Tibial nerve (tissue), 4 donors: ENCODE measurements at places on chromosomes 2 and 18. TPM values are rescaled to one million over a fixed set of nuclear protein-coding genes. Genes with fewer than 3 reads are reported as not detected.

GRCh38 chr2:175571078-175571653, 389.7 kb upstream of the ATP5MC3 start:
- no peak overlapping the region for H3K27ac ChIP-seq
- DNase-seq, result no peak
- H3K27me3 ChIP-seq, result no peaks in the 10 kb centered on the region
- no peaks in the 10 kb centered on the region for H3K36me3 ChIP-seq

- H3K27me3 ChIP-seq, result no peaks in the 10 kb centered on the region
- H3K4me3 ChIP-seq, result no peak overlapping the region
- H3K4me1 ChIP-seq, result no peaks in the 10 kb centered on the region
Observed at GRCh38 chr2:58620093-58620492, 379.0 kb upstream of the FANCL start.

DNA sequence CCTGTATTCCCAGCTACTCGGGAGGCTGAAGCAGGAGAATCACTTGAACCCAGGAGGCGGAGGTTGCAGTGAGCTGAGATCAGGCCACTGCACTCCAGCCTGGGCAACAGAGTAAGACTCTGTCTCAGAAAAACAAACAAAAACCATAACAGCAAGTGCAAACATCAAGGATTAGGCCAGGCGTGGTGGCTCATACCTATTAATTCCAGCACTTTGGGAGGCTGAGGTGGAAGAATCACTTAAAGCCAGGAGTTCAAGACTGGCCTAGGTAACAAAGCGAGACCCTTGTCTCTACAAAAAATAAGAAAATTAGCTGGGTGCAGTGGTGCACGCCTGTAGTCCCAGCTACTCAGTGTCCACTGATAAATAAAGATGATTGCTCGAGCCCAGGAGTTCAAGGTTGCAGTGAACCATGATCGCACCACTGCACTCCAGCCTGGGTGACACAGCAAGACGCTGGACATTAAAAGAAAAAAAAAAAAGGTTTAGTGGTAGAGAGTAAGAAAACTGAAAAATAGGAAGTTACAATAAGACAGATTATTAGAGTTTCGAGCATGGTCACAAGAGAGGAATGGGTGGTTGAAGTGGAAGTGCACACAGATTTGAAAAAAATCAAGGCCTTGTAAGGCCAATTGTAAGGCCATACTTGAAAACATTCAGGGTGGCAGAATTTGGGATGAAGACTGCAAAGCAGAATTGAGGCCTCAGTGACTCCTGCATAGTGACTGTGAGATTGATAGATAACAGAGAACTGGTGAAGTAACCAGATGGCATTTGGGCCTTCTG, 6.4 kb upstream of the KCMF1 start:
- peaks cover 43% of the 10 kb centered on the region for H3K4me1 ChIP-seq
- H3K27ac ChIP-seq, result peak overlapping the region; percentile 75
- no peak for DNase-seq
- no peaks in the 10 kb centered on the region for H3K27me3 ChIP-seq

DNA sequence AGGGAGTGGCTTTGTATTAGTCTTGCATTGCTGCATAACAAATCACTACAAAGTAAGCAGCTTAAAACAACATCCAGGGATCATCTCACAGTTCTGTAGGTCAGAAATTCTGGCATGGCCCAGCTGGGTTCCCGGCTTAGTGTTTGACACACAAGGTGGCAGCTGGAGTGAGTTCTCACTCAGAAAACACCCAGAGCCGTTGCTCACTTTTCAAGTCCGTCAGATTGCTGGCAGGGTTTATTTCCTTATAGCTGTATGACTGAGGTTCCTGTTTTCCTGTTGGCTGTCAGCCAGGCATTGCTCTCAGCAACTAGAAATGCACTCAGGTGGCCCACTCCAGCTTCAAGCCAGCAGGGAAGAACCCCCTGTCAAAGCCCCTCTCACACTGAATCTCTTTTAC, 324.1 kb downstream of the CCDC178 start:
- no peak overlapping the region for H3K27ac ChIP-seq
- H3K4me1 ChIP-seq, result no peaks in the 10 kb centered on the region
- H3K4me3 ChIP-seq, result no peak overlapping the region
- no peaks in the 10 kb centered on the region for H3K27me3 ChIP-seq

DNA sequence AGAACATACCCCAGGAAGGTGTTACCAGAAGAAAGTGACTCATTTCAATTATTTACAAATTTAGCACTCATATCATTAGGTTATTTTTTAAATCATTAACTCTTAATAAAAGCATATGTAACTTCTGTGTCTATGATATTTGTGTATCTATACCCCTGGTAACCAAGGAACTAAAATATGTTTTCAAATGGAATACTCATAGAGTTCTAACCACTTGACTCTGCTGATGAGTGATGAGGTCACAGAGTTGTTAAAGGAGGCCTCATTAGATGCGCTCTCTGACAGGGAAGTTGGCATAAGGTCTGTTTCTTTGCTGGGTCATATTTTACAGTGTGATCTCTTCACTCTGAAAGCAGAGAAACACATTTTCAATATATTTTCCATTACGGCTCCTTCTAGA, 73.4 kb downstream of the CCDC150 start:
- H3K27me3 ChIP-seq, result no peaks in the 10 kb centered on the region
- H3K4me3 ChIP-seq, result no peak overlapping the region
- no peaks in the 10 kb centered on the region for H3K4me1 ChIP-seq
- H3K27ac ChIP-seq, result no peak overlapping the region

DNA sequence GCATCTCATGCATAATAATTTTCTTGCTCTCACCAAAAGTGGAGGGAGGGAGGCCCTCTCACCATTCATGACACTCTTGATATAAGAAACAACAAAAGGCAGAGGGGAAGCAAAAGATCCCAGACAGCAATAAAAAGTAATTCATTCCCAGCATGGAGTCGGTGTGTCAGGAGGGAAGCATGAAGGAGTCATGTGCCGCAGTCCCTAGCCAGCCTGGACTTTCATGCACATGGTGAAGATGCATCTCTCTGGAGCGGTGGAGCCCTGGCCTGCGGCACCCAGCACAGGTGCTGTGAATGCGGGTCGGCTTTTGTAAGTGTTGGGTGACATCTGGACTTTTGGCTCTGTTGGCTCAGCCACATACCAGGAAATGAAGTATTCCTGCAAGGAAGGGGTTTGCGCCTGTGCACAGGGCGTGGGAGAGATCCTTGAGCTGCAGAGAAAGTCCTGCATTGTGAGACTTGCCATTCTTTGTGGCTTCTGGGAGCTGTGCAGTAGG, 119.4 kb downstream of the COPS8 start:
- H3K27me3 ChIP-seq, result no peaks in the 10 kb centered on the region
- H3K27ac ChIP-seq, result no peak overlapping the region
- H3K4me3 ChIP-seq, result no peak overlapping the region
- H3K4me1 ChIP-seq, result no peaks in the 10 kb centered on the region
- no peaks in the 10 kb centered on the region for H3K36me3 ChIP-seq

GRCh38 chr2:119261493-119262225, 38.0 kb downstream of the STEAP3 start:
- no peaks in the 10 kb centered on the region for H3K27me3 ChIP-seq
- no peak for DNase-seq
- no peak overlapping the region for H3K4me3 ChIP-seq
- peaks cover 10% of the 10 kb centered on the region for H3K4me1 ChIP-seq
- H3K36me3 ChIP-seq, result no peaks in the 10 kb centered on the region

DNA sequence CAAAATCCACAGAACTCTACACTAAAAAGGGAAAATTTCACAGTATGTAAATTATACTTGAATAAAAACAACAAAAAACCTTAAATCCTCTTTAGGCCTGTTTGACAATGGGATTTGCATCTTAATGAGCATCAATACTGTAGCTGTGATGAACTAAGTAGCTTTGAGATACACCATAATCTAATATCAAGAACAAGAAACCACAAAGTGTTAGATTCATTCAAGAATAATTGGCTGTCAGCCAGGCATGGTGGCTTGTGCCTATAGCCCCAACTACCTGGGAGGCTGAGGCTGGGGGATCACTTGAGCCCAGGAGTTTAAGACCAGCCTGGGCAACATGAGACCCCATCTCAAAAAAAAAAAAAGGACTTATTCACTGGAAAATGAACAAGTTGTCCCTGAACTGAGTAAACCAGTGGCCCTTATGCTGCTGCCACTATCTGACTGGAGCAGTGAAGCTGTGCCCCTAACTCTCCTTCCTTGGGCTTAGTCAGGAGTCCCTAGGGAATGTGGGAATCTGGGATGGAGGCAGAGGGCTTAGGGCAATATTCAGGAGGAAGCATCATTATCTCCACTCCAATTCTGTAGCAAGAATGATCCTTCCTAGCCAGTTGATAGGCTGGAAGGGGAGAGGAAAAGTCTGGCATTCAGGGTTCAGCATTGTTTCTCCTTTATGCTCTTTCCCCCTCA, 88.5 kb downstream of the PRKCE start:
- H3K27me3 ChIP-seq, result no peaks in the 10 kb centered on the region
- no peak overlapping the region for H3K4me3 ChIP-seq
- H3K4me1 ChIP-seq, result peaks cover 50% of the 10 kb centered on the region
- DNase-seq, result no peak

GRCh38 chr2:85077859-85078419, 55.3 kb upstream of the TCF7L1 start:
- no peak for DNase-seq
- H3K4me3 ChIP-seq, result no peak overlapping the region
- no peak overlapping the region for H3K27ac ChIP-seq

- peak within 1 kb of the TSS; percentile 90 for H3K27ac ChIP-seq
- no peaks in the 10 kb centered on the region for H3K36me3 ChIP-seq
- H3K4me3 ChIP-seq, result peak within 1 kb of the TSS; percentile 77
- no peaks in the 10 kb centered on the region for H3K27me3 ChIP-seq
- peaks cover 46% of the 10 kb centered on the region for H3K4me1 ChIP-seq
Observed at GRCh38 chr2:95159690-95160449, at the start of gene ZNF514. ZNF514 (minus strand) TSS chr2:95159848; CDS start chr2:95153253, 6,595 bp downstream.

DNA sequence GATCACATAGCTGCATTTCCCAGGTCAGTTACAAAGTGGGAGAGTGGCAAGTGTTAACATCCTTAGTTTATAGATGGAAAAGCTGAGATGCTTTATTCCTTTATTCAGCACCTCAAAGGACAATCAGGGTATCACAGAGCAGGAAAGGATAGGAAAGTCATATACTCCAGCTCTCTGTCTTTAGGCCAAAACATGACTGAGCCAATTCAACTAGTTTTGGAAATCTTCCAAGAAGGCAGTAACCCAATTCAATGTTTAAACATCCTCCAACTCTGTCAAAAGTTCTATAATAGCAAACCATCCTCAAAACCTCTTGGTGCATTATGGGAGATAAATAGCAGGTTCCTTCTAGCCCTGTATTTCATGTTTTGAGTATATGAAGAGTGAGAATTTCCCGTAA, 25.2 kb downstream of the CASP8 start:
- H3K4me1 ChIP-seq, result no peaks in the 10 kb centered on the region
- DNase-seq, result no peak
- H3K36me3 ChIP-seq, result peaks cover 56% of the 10 kb centered on the region
- H3K4me3 ChIP-seq, result no peak overlapping the region
- H3K27me3 ChIP-seq, result no peaks in the 10 kb centered on the region
- H3K27ac ChIP-seq, result no peak overlapping the region

GRCh38 chr2:44181648-44182047, 13.0 kb downstream of the PPM1B start:
- H3K36me3 ChIP-seq, result no peaks in the 10 kb centered on the region
- H3K4me3 ChIP-seq, result no peak overlapping the region
- DNase-seq, result no peak
- no peaks in the 10 kb centered on the region for H3K27me3 ChIP-seq

DNA sequence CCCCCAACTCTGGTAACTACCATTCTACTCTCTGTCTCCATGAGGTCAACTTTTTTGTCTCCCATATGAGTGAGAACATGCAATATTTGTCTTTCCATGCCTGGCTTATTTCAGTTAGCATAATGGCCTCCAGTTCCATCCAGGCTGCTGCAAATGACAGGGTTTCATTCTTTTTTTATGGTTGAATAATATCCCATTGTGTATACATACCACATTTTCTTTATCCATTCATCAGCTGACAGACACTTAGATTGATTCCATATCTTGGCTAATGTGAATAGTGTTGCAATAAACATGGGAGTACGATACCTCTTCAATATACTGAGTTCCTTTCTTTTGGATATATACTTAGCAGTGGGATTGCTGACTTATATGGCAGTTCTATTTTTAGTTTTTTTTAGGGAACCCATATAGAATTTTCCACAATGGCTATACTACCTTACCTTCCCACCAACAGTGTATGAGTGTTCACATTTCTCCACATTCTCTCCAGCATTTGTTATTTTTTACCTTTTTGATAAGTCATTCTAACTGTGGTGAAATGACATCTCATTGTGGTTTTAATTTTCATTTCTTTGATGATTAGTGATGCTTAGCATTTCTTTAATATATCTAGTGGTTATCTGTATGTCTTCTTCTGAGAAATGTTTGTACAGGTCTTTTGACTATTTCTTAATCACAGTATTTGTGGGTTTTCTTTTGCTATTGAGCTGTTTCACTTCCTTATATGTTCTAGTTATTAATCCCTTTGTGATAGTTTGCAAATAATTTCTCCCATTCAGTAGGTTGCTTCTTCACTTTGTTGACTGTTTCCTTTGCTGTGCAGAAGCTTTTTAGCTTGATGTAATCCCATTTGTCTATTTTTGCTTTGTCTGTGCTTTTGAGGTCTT, 112.2 kb downstream of the SRBD1 start:
- H3K27me3 ChIP-seq, result no peaks in the 10 kb centered on the region
- no peaks in the 10 kb centered on the region for H3K4me1 ChIP-seq
- no peak overlapping the region for H3K4me3 ChIP-seq
- peaks cover 14% of the 10 kb centered on the region for H3K36me3 ChIP-seq

DNA sequence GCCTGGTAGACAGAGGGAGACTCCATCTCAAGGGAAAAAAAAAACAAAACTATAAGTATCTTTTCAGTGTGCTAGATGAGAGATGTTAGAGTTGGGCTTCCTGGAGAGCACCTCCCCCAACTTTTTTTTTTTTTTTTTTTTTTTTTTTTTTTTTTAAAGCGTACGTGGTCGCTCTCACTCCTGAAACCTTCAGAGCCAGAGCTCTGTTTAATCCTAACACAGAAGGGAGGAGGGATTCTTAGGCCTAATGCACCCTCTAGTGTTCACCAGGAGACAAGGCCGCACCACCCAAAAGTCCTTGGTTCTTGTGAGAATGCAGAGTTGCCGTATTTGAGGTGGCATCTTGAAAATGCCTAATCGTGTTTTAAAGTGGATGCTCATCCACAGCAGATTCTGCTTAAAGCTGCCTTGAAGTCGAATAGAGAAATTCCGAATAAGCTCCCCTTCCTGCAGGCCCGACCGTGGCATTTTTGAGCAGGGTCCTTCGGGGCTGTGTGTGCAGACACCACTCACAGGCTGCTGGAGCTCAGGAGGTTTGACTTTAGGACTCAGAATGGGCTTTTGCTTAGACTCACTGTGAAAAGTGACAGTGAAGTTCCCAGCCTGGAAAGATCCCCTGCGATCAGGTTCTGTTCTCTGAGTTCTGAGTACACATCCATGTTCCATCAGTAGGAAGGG, 252.6 kb downstream of the AGAP1 start:
- DNase-seq, result peak; percentile 60
- no peaks in the 10 kb centered on the region for H3K4me1 ChIP-seq
- peaks cover 37% of the 10 kb centered on the region for H3K36me3 ChIP-seq
- no peak overlapping the region for H3K27ac ChIP-seq
- no peaks in the 10 kb centered on the region for H3K27me3 ChIP-seq

- H3K4me3 ChIP-seq, result no peak overlapping the region
- H3K4me1 ChIP-seq, result no peaks in the 10 kb centered on the region
- no peaks in the 10 kb centered on the region for H3K36me3 ChIP-seq
- H3K27ac ChIP-seq, result no peak overlapping the region
Observed at GRCh38 chr2:128531856-128532255, 213.2 kb upstream of the HS6ST1 start.

CRYGA gene
- not detected for total RNA-seq

SANBR gene
- total RNA-seq, result 18.2 TPM

CHRNA1 gene
- not detected for total RNA-seq

RND3 gene
- 24.3 TPM for total RNA-seq

CFAP221 gene
- total RNA-seq, result 1.7 TPM

MC4R gene
- not detected for total RNA-seq

CYP27A1 gene
- 88.4 TPM for total RNA-seq
